ENCODE measurements at places on chromosomes 3 and 15.

DNA sequence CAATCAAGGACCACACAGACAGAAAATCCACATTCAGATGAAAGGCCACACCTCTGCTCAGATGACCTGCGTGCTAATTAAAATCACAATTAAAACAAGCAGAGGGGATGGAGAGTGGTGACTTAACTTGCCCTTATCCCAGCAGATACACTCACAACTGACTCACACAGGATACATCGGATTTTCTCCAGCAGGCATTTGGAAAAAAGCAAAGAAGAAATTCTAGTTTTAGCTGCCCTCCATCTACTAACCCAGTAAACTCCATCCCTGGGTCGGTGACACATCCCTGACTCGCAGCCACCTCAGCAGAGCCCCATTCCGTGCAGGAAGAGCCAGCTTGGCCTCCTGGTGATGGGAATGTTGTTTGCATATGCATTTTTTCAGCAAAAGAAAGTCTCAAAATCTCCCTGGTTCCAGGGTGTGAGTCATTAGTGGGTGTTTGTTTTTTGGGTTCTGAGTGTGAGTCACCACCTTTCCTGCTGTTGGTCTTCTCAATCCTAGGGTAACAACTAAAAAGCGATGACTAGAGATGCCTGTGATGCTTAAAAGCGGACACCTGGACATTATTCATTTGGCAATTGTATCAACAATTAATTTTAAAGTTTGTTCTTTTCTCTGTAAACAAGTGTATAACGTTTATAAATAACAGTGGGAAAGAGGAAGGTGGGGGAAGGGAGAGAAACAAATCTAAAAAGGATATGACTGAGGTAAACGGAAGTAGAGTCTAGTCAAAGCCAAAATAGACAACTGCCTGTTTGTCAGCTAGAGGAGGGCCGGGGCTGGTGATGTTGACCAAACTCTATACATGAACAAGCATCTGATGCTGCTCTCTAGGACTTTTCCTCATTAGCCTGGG, 49.8 kb upstream of the SLC4A7 start:
- DNase-seq, result peak; percentile 6

DNA sequence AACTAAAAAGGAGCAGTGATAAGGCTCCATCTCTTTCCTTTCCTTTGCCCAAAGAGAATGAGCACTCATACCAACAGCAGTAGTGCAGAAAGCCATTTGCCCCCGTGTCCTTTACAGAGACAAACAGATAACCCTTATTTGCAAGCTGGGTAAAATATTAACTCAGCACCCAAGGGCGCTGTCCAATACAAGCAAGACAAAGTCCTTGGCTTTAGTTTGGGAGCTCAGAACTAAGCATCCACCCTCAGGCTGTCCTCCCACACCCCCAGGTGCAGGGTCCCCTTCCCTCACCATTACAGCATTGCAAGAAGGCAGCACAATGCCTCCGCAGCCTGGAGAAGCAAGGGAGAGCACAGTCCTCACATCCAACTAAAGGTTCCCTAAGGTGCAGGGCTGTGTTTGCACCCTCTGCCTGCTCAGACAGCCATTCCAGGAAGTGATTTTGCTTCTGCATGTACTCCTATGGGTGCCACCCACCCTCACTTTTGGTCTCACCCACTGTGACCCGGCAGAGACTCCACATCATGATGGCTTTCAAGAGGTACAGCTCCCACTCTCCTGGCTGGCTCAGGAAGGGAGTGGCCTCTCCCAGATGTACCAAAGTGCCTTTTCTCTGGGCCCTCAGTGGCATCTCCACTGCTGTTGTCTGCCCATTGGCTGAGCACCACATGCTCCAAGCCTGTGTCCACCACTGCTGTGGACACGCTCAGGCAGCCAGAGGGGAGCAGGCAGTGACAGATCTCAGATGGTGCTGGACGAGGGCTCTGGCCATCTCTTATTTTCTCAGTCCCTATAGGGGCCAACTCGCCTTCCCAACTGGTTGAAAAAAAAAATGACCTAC, 34.1 kb upstream of the HES1 start:
- no peak for DNase-seq

GRCh38 chr3:15409239-15409638, 18.1 kb downstream of the METTL6 start:
- no peak for DNase-seq

DNA sequence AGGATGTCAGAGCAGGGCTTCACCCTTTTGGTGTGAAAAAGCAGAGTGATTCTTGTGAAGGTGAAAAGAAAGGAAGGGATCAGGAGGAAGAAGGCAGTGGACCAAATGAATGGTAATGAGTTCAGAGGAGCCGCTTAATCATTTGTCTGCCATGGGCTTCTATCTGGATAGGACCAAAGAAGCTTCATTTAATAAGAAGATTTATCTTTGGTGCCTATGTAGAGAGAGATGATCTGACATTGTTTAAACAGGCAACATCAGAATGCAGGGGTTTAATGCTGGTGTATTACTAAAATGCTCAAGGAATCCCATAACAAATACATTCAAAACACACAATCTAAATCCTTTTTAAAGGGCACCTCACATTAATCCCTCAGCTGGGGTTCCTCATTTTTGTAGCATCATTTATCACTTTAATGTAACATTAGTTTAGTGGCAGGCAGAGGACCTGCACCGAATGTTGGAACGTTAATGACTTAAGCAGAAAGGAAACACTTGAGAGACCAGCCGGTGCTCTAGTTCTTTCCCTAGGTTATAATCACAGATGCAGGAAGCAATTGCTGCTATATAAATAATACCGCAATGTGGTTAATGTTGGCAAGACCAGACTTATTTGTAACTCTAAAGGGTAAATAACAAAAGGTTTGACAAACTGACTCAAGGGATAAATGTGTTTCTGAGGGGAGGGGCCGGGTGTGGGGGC, 27.9 kb upstream of the IL1RAP start:
- no peak for DNase-seq

GRCh38 chr3:70550723-70551319, 238.4 kb upstream of the MDFIC2 start:
- DNase-seq, result peak; percentile 56

DNA sequence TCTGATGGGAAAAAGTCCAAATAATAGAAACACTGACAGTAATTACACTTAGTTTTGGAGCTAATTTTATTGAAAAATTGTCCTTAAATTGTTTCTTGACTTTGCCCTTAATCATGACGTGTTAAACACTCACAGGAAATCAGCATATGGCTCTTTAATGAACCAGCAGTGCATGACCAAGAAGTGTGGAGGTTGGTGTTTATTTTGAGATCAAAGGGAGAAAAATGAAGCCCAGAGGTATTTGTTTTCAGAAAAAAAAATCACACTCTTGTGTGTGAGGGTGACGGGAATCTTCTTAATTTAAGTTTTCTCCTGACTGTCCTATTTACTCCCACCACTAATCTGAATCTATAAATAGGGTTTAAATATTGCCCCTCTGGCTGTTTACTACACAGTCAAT, 28.8 kb upstream of the SYNM start:
- DNase-seq, result no peak

All from activated T-helper 1 cell treated with anti-CD3 and anti-CD28 coated beads, Interleukin-2, amount 50 U/mL, for 16 hours (primary cell).